Uterus (tissue), 4 donors: ENCODE measurements at places on chromosomes 2 and 18. TPM values are rescaled to one million over a fixed set of nuclear protein-coding genes. Genes with fewer than 3 reads are reported as not detected.

DNA sequence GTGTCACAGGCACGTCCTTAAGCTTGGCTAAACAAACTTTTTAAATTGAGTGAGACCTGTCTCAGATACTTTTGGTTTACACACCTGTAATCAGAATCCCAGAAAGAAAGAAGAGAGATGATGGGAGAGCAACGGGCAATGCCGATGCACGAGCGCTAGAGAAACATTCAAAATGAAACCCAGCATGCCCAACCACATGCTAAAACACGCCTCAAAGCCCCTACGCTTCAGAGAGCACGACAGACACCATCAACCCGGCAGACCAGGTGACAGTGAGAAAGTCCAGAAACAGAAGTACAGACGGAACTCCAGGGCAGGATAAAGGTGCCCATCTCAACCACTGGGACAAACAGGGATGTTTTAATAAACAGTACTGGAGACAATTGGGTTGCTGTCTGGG lies 85.5 kb downstream of the HDAC4 start:
- H3K4me3 ChIP-seq: no peak overlapping the region
- DNase-seq: peak; percentile 9
- no peaks in the 10 kb centered on the region for H3K27me3 ChIP-seq
- H3K36me3 ChIP-seq: no peaks in the 10 kb centered on the region
- no peak overlapping the region for H3K27ac ChIP-seq

- no peak overlapping the region for H3K4me3 ChIP-seq
- DNase-seq: no peak
- H3K27ac ChIP-seq: no peak overlapping the region
- H3K27me3 ChIP-seq: no peaks in the 10 kb centered on the region
- no peaks in the 10 kb centered on the region for H3K4me1 ChIP-seq
- no peaks in the 10 kb centered on the region for H3K36me3 ChIP-seq
Observed at GRCh38 chr18:69705987-69706386, 241.7 kb downstream of the CD226 start.

RGPD3 gene
- total RNA-seq: not detected

GRCh38 chr18:3525870-3526420 lies 76.0 kb downstream of the TGIF1 start:
- H3K4me1 ChIP-seq: no peaks in the 10 kb centered on the region
- H3K27me3 ChIP-seq: no peaks in the 10 kb centered on the region
- no peak overlapping the region for H3K4me3 ChIP-seq
- H3K36me3 ChIP-seq: no peaks in the 10 kb centered on the region

GRCh38 chr2:136319237-136319636 lies 201.3 kb upstream of the CXCR4 start:
- H3K27me3 ChIP-seq: no peaks in the 10 kb centered on the region
- no peak overlapping the region for H3K4me3 ChIP-seq
- H3K4me1 ChIP-seq: no peaks in the 10 kb centered on the region
- no peak for DNase-seq
- H3K36me3 ChIP-seq: no peaks in the 10 kb centered on the region

IMP4 gene
- 47.1 TPM for total RNA-seq

GRCh38 chr2:65554765-65555591 lies 122.6 kb upstream of the SPRED2 start:
- DNase-seq: no peak
- no peaks in the 10 kb centered on the region for H3K36me3 ChIP-seq
- H3K27ac ChIP-seq: no peak overlapping the region
- no peaks in the 10 kb centered on the region for H3K27me3 ChIP-seq
- no peaks in the 10 kb centered on the region for H3K4me1 ChIP-seq

TDRD15 gene
- under 0.01 TPM for total RNA-seq
